Nephron progenitor cell (in vitro differentiated cells): ENCODE measurements at places on chromosomes 5 and 9.
A peak's percentile ranks its signal among the peaks of the same experiment; 100 is the strongest.

GRCh38 chr5:87754009-87754757 lies 341.5 kb upstream of the CCNH start:
- DNase-seq, result no peak

DNA sequence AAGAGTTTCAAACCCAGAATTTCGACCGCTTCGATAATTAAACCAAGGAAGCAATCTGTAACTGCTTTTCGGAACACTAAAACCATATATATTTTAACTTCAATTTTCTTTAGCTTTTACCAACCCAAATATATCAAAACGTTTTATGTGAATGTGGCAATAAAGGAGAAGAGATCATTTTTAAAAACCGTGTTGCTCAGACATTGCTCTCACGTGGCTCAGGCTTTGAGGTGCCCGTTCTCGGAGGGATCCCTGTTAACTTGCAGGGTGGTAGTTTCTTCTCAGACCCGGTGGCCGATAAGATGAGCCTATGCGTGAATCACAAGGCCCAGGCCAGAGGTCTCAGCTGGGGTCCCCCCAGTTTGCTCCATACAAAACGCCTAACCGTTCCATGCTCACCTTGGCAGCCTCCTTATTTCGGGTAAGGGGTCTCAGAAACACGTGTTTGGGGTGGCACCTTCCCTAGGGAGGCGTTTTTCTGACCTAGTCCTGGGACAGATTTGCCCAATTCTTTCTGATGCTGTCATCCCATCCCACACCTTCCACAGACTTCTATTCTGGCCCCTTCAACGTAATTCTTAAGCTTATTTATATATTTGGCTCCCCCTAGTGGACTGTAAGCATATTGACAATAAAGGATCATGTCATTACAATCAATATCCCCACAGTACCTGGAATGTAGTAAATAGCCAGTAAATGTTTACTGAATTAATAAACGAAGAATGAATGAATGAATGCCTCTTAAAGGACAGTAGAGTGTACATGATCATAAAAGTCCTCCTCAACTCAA lies 48.1 kb downstream of the THBS4 start:
- DNase-seq, result no peak

DNA sequence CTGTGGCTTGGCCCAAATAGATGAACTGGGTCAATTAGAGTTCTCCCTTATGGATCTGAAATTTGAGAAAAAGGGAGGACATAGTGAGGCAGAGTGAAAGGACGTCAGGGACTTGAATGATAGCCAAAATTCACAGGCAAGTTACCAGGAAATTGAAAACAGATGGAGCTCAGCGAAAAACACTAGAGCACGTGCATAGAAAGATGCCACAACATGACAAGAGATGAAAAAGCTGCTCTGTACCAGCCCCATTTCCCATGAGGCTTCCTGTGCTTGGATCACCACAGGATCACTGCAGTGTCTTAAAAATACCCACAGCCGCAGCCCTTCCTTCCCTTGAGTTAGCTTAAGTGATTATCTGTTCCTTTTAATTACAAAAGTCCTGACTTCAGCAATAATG lies 39.0 kb upstream of the HOMER1 start:
- no peak for DNase-seq

DNA sequence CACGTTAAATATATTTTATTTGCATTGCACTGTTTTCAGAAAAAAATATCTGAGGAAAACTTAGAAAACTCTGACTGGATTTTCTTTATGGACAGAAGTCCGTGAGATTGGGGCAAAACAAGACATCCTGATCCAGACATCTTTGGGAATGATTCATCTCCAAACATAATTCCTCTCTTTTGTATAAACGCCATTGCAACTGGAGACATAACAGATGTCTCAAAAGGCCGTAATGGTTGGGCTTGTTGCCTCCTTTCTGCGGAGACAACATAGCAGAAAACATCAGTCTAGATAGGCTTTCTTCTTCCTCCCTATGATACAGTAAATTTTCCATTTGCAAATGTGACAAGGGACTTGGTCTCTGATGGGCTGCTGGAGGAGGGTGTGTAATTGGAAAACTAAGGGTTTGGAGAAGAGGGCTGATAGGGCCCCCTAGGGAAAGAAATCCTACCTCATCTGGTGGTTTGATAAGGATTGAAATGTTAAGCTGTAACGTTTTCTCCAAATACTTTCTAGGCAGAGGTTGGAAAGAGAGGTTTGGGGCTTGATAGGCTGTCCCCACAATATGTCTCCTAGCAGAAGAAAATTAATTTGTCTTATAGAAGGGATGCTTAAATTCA lies 631.5 kb upstream of the ST8SIA4 start:
- peak; percentile 2 for DNase-seq

DNA sequence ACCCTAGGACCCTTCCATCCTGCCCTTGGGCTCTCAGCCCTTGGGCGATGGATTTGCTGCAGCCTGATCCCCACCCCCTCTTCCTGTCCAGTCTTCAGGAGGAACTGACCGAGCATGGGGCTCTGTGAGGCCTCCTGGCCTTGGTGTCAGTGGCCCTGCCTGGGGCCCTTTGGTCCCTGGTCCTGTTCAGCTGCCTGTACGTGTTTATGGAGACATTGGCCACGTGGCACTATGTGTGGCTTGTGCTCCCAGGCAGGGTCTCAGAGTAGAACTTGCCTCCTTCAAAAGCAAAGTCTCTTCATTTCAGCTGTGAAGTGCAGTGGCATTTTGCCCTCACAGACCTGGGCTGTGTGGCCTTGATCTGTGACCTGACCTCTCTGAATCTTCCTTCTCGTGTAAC lies 11.1 kb downstream of the FCN2 start:
- no peak for DNase-seq

DNA sequence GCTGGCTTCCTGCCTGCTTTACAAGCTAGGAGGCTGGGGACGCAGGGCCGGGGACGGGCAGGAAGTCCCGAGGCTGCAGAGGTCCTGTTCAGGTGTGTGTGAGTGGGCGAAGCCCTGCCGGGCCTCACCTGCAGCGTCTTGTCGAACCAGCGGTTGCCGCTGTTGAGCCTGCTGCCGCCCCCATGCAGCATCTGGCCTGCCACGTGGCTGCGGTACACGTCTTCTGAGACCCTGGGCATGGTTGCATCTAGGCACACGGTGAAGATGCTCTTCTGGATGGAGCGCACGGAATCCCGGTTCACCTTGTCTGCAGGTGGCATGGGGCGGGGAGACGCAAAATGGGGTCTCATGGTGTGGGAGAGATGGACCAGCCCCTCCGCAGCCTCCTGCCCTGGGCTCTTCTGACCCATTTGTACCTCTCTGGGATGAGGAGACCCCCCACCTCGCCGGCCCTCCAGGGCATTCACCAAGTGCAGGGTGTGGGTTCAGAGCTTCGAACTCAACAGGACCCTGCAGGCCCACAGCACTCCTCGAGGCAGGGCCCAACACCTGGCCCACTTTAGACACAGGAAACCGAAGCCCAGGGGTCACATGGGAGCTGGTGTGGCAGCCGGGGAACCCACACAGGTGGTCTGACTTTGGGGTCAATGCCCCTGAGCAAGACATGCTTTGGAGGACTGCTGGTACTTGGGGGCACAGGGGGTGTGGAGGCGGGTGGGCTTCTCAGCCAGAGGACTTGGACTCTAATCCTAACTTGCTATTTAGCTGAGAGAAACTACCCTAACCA lies 10.0 kb downstream of the CRAT start:
- no peak for DNase-seq

GRCh38 chr9:114100536-114100935 lies 1.4 kb upstream of the KIF12 start:
- no peak for DNase-seq

DNA sequence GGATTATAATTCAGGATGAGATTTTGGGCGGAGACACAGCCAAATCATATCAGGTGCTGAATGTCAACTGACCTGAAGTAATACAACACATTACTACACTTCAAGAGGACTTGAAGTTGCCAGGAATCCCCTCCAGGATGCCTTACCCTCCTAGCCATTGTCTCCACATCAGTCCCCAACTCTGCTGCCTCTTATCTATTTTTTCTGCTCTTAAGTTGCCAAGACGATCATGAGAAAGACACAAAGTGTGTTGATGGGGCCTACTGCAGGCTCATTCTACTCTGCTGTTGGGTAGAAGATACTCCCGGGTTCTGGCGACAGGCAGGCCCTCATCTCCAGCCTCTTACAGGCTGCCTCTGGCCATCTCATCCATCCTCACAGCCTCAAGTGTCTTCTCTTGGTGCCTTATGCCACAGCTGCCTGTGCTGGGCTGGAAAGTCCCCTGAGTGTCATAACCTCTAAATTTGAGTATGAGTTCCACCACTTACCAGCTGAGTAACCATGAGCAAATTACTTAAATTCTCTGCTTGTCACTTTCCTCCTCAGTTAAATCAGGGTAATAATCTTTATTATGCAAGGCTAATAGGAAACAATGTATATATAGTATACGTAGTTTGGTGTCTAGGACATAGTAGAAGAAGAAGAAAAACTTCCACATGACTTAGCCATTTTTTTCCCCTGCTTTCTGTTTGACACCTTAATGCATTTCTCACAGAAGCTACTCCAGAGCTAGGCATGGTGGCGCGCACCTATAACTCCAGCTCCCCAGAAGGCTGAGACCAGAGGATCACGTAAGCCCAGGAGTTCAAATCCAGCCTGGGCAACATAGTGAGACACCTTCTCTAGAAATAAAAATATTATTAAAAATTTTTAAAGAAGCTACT lies 73.0 kb upstream of the SNX2 start:
- no peak for DNase-seq

GRCh38 chr9:76905791-76906646 lies at the start of gene PRUNE2:
Gene PRUNE2, minus strand, starts transcription at chr9:76906114. Its CDS starts 151 bp downstream, at chr9:76905963.
- DNase-seq, result peak; percentile 93

DNA sequence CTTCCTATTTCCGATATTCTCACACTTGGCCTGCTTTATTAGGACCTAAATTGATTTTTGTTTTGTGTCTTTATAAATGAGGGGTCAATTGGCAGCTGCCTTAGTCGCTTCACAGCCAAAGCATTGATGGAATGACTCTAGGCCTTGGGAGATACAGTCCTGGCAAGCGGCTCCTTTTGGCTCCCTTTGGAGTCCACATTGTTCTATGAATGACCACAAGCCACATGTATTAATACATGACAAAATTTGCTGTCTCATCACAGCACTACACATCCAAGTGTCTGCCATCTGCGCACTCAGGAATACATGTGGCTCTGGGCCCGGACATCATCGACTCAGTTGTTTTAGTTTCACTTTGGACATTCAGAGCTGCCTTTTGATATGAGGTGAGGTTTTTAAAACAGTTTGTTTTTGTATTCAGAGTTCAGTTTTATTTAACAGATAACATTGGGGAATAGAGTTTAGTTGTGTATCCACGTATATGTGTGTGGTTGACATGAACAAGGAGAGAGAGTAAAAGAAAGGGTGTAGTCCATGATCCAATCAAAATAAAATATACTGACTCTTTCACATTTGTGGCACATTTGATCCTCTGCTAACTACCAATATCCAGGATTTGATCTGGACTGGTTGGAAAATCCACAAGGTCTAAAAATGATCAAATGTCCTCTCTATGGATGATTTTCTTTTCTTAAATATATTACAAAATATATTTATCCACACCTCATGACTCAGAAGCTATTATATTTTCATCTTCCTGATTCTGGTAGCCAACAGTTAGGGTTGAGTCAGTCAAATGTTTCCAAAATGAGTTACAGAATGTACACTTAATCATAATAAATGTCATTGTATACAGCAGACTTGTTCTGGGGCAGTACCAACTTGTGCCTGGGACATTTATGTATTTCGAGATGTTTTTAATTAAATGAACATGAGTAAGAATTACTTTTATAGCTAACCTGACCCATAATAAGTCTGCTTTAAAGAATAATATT lies 114.0 kb upstream of the MTAP start:
- no peak for DNase-seq

GRCh38 chr9:110303133-110303532 lies 34.5 kb downstream of the TXNDC8 start:
- no peak for DNase-seq

- no peak for DNase-seq
Observed at GRCh38 chr5:77849308-77849900, 73.3 kb upstream of the TBCA start.

GRCh38 chr5:158522776-158523175 lies 576.9 kb downstream of the EBF1 start:
- DNase-seq, result no peak
